CD4-positive, alpha-beta T cell treated with Interleukin-15 for 4 hours (primary cell): ENCODE measurements at places on chromosomes 6 and 20.

DNA sequence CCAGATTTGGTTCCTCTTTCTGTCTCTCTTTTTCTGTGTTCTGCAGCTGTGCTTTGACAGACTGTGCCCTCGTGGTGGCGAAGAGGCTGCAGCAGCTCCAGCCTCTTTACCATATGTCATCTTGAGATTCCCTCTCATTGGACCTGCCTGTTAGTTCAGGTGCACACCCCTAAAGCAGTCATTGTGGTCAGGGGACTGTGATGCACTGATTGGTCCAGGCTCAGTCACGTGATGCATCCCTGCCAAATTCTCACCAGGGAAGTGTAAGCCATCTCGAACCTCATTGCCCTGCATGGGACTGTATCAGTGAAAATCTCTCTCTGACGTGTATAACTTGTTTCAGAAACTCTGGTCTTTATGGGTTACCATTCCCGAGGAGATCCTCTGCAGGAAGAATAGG lies 160.3 kb downstream of the EYA2 start:
- DNase-seq = no peak

GRCh38 chr6:150167479-150167873 lies 24.6 kb downstream of the PPP1R14C start:
- no peak for DNase-seq

DNA sequence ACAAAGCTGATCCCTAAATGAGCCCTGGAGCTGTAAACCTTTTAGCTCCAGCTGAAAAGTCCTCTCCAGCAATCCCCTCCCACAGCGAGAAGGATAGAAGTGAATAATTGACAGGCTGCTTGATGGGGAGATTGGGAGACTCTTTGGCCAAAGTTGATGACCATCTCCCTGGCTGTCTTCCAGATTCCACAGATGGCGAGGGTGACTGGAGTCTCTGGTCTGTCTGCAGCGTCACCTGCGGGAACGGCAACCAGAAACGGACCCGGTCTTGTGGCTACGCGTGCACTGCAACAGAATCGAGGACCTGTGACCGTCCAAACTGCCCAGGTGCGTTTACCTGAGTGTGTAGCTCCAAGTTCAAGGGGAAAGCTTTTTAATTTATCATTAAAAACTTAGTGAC lies 67.3 kb downstream of the ISM1 start:
- DNase-seq = no peak

DNA sequence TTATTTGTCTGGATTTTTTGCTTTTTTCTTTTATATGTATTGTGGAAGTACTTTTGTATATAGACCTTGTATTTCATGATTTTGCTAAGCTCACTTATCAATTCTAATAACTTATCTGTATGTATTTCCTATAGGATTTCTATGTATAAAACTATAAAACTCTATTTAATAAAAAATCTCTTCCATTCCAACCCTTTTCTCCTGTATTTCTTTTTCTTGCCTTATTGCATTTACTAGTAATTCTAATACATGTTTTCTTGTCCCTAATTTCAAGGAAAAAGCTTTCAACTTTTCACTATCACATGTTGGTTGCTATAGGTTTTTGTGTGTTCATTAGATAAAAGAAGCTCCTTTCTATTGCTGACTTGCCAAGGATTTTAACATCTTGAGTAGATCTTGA lies 125.3 kb downstream of the MBOAT1 start:
- no peak for DNase-seq

GRCh38 chr20:46638898-46639274 lies 12.4 kb downstream of the SLC13A3 start:
- no peak for DNase-seq

DNA sequence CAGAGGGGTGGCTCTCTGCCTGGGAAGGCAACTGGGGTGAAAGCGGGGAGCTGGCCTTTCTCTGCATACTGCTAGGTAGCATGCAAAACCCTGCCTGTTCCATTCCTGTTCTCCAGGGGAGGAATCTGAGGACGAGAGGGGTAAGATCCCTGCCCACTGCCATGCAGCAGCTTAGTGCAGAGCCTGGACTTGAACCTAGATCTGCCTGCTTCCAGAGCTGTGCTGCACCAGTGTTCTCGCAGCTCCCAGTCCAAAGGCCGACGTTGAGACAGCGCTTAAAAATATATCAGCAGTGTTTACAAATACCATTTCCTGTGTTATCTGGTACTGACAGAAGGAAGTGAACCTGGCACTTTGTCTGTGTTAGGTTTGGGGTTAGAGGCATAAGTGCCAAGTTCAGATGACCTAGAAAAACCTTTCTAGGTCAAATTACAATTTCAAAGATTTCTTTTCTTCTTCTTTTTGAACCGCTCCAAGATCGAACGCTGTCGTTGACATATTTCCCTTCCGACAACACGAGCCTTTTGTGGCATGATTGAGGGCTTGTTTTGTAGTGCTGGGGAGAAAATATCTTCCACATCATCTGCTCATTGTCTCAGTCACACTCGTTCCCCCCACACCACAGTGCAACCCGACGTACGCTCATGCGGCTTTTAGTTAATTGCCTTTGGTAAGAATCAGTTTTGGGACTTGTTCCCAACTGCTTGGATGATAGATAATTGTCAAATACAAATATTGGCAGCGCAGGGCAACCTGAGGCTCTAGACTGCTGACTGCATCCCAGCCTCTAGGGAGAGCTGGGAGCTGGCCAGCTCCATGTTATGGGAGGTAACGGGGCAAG lies 44.6 kb downstream of the TOX2 start:
- peak; percentile 40 for DNase-seq

DNA sequence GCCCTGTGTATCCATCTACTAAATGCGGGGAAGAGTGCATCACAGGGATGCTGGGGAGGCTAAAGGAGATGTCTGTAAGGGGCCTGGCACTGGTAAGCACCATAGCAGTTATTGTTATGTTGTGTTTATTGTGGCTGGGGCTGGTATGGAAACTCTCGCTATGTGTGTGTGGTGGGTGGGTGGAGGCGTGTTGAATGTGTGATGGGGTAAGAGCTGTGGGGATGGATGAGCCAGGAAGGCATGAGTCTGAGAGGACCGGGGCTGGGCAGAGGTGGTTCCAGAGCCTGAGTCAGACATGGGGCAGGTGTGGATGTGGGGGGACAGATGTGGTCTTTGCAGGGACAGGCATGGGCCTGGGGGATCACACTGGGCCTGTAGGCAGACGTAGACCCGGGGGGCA lies 88.1 kb downstream of the GRM4 start:
- no peak for DNase-seq

- DNase-seq = no peak
Measured at GRCh38 chr6:112114577-112115223, 27.3 kb downstream of the FAM229B start.

- DNase-seq = no peak
Measured at GRCh38 chr20:56808732-56809131, 179.6 kb downstream of the TFAP2C start.

- DNase-seq = no peak
Measured at GRCh38 chr6:17820055-17820454, 113.3 kb upstream of the NUP153 start.

DNA sequence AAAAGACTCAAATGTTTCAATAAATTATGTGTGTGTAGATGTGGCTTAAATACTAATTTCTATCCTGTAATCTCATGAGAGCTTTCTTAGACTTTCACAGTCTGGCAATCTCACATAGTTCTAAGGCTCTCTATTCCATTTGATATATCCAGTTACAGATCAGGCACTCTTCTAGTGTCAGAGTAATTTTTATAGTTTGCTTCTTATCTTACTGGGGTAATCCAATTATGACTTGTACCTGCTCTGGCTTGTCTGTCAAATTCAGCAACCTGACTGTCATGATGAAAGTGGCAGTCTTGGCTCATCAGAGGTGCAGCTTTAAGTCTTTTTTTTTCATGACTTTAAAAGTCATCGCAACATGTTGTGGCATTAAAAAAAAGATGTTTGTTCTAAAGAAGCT lies 513.2 kb upstream of the MAN1A1 start:
- no peak for DNase-seq

DNA sequence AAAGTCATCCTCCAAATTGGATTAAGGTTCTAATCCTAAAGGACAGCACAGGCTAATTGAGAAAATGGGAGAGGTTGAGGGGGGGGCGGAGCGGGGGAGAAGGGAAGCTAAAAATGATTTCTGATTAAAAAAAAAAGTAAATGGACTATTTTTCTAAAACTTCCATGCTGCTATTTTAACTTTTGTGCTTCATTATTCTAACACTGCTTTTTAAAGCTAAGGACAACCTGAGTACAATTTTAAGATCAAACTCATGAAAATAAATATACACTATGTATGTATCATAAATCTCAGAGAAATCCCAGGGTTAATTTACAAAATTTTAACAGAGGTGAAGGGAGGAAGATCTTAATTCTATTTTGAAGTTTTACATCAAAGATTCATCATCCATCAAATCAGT lies 4.4 kb downstream of the MAN1A1 start:
- DNase-seq = no peak

DNA sequence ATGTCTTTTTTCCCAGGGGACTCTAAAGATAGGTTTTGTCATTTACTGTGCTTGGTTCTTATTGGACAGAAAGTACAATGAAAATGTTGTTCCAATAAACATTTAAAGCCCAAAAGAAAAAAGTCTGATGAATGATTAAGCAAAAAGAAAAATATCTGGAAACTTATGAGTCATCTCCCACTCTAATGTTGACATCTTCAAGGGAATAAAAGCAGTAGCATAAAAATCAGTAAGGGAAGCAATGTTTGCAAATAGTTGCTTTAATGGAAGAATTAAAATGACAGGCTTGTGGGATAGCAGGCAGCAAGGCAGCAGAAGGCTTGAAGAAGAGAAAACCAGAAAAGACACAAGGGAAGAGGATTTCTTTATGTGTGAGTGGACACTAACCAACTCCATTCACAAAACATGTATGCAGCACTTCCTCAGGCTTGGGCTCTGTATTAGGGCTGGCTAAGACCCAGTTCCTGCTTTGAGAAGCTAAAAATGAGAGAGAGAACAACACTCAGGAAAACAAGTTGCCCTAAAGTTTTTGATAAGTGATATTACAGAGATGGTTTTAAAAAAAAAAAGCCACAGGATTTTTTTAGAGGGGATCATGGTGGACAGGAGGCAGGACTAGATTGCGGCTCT lies 263.2 kb upstream of the NT5E start:
- no peak for DNase-seq
